ENCODE measurements at places on chromosomes 12 and 14.

GRCh38 chr14:94132285-94132887 lies 3.0 kb upstream of the IFI27L2 start:
- DNase-seq = peak; percentile 77

DNA sequence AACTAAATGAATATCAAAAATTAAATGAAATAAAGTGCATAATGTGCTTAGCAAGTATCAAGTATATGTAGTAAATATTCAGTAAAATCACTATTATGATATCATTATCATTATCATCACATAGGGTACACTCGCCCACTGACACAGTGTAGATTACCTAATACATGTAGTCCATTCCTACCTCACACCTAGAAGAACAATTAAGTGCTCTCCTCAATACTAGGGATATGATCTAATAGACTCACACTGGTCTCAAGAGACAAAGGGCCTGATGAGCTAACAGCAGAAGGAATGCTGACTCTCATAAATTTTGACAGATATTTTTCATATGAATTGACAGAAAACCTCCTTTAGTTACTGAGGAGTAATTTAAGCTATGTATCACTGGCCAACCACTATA lies 29.1 kb downstream of the FSCB start:
- no peak for DNase-seq

DNA sequence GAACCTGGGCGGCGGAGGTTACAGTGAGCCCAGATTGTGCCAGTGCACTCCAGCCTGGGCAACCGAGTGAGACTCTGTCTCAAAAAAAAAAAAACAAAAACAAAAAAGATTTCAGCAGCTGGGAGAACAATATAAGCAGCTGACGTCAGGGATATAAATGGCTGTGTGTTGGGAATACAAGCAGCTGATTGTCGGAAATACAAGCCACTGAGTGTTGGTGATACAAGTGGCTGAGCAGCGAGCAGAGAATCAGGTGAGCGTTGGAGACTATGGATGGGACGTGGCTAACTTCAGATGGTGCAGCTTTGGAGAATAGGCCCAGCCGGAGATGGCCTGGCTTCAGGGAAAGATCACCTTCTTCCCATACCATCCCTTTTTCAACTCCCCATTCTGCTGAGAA lies 32.0 kb downstream of the PSEN1 start:
- no peak for DNase-seq

DNA sequence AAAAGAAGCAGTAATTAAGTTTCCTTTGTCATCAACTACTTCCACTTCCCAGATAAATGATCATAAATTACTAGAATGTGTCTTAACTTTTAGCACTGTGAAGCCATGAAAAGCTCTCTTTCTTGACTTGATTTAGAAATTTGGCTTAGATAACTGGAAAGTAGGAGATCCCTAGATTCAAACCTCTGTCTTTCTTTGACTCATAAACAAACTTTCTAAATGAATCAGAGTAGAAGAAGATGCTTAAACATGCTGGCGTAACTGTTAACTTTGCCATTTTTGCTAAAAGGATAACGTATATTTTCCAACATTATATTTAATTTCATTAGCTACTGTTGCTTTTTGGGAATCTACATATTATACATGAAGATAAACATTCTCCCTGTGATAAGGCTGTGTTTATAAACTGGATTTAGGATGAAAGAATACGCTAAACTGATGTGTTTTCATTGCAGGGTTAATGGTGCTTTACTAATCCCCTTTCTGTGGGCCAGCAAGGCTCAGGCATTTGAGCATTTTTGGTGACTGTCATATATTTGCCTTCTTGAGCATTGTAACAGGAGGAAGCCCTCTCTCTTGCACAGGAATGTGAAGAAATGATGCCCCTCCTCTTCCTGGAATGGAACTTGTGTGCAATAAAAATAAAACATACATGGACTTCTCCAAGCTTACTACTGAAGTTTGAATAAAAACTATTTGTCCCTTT lies 301.4 kb downstream of the BMP4 start:
- no peak for DNase-seq

- DNase-seq = no peak
Measured at GRCh38 chr14:101103321-101103901, 199.9 kb upstream of the RTL1 start.

DNA sequence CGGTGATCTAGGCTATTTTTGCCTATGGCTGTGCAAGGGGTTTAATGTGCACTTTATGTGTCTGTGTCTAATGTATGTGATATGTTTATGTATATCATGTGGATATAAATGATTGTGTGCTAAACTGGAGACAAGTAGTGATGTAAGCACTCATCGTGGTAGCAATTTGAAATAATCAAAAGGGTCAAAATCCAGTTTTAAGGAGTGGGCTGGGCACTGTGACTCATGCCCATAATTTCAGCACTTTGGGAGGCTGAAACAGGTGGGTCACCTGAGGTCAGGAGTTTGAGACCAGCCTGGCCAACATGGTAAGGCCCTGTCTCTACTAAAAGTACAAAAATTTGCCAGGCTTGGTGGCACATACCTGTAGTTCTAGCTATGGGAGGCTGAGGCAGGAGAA lies 2.8 kb downstream of the EDDM3A start:
- DNase-seq = no peak

DNA sequence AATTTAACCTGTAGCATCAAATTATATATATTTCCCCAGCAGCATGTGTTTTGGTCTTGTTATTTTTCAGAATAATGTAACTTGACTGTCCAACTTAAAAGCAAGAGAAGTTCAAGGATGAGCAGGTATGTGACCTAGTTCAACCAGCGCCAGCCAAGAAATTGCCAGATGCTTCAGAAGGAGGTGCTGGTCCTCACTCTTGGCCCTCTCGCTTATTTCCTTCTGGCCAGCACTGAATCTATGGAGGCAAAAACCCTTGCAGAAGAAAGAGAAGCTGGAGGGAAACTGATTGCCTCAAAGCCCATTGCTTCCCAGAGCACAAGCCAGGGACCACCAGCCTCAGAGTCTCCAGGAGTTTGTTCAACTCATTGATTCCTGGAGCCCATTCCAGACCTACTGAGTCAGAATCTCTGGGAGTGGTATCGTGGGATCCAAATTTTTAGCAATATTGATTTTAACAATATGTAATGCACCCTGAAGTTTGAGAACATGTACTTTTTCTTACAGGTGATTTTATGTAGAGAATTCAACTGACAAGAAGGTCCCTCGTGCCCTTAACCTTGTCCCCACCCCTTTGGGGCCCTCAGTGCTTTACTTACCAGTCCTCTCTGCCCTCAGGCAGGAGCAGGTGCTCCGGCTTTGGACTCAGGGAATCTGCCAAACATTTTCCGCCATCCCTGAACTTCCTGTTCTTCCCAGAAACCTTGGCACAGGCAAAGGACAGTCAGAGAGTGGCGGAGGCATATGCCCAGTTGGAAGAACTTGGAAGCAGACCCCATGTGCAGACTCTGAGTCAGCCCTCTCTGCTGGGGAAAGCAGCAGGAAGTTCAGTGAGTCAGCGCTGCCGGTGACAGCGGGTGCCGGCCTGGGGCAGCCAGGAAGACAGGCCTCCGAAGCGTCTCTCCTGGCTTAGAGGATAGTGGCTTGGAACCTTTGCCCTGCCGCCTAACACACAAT lies 10.4 kb downstream of the BEST3 start:
- no peak for DNase-seq

DNA sequence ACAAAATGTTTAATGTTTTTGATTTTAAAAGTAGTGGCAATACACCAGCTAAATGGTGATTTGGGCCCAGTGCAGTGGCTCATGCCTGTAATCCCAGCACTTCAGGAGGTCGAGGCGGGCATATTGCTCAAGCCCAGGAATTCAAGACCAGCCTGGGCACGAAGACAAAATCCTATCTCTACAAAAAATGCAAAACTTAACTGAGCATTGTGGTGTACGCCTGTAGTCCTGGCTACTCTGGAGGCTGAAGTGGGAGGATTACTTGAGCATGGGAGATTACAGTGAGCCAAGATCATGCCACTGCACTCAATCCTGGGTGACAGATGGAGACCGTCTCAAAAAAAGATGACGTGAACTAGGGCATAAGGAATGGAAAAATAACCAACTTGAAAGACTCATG lies 4.7 kb downstream of the RPL36AL start:
- DNase-seq = no peak

DNA sequence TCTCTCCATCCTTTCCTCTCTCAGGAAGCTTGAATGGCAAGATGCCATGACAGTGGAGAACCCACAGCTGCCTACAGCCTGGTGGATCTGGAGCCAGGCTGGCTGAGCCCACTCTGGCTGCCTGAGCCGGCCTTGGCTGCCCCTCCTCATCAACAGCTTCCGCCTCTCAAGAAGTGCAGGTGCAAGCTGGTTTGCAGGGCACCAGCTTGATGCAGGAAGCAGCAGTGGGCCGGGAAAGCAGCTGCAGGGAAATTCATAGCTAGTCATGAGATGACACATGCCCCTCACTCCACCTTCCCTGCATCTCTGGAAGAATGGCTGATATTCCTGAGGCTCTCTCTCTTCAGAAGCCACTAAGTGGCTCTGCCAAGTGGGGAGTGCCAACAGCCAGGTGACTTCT lies 289.1 kb downstream of the RPS29 start:
- DNase-seq = peak; percentile 80

- no peak for DNase-seq
Measured at GRCh38 chr12:89231686-89232085, 120.6 kb downstream of the DUSP6 start.

GRCh38 chr12:2309647-2310046 lies 256.9 kb downstream of the CACNA1C start:
- no peak for DNase-seq

DNA sequence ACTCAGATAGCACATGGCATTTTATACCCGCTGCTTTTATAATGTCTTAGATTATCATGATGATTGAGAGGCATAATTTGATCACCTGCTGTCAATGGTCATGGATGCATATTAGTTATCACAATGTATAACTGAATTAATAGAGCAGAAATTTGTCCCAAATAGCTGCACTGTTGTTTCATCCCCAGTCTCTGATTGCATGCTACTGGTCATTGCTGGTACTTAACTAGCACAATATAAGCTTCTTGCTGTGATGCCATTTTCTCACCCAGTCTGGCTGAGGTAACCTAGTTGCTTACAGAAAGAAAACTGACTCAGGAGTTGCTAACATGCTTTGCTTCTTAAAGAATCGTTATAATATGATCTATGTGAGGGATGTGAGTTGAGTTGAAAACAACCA lies 76.8 kb upstream of the PLEKHA5 start:
- no peak for DNase-seq

- no peak for DNase-seq
Measured at GRCh38 chr12:109541413-109541726, 31.9 kb downstream of the MMAB start.

GRCh38 chr14:85508863-85509262 lies 21.1 kb upstream of the FLRT2 start:
- no peak for DNase-seq

- no peak for DNase-seq
Measured at GRCh38 chr14:22689199-22689598, 45.0 kb upstream of the OR6J1 start.

DNA sequence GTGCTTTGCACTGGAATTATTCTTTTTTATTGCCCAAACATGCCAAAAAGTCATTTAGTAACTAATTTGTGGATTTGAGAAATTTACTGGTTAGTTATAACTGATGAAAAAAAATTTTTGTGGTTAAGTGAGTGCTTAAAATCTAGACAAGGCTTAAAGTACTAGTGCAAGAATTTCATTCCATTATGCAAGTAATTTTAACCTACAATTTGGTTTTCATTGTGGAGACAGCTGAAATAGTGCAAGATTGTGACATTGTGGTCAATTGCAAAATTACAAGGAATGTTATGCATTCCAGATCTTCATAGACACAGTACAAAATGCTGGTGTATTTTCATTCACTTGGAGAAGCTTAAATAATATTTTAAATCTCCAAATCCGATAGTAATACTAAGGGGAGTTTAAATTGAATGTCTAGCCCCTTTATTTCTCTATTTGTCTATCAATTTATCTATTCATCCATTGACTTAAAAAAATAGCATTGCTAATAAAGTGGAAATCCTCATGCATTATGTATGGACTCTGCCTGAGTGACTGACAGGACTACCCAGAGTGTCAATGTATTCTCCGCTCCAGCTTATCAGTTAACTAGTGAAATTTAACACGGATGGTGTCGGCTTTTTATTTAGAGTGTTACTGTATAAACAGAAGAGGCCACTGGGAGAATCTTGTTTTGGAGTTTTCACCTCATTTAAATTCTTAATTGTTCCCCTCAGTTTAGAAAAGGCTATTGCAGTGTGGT lies 125.9 kb downstream of the ALX1 start:
- DNase-seq = no peak

- no peak for DNase-seq
Measured at GRCh38 chr12:66210840-66211239, 21.8 kb downstream of the IRAK3 start.

DNA sequence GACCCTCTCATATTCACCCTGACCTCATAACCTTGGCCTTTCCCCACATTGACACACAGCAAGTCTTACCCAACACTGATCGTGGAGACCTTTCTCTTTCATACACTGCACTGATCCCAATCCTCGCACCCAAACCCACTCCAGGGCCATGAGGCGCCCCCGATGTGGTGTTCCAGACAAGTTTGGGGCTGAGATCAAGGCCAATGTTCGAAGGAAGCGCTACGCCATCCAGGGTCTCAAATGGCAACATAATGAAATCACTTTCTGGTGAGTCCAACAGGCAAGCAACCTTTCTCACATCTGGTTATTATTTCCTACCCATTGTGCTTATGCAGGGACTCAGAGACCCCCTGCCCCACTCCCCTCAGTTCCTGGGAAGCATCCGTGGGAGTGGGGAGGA lies 5.4 kb downstream of the MMP14 start:
- no peak for DNase-seq

DNA sequence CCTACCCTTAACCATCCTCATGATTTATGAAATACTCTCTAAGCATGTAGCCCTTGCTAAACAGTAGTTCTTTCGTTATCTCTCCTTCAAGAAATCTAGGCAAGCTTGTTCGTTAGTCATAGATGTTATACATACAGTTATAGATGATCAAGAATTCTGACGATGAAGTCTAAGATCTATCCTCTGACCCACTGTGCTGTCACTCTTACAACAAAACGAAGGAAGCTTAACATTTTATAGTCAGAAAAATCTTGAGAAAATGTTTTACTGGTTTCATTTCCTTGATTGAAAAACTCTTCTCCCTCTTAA lies 68.9 kb downstream of the SPPL3 start:
- no peak for DNase-seq

DNA sequence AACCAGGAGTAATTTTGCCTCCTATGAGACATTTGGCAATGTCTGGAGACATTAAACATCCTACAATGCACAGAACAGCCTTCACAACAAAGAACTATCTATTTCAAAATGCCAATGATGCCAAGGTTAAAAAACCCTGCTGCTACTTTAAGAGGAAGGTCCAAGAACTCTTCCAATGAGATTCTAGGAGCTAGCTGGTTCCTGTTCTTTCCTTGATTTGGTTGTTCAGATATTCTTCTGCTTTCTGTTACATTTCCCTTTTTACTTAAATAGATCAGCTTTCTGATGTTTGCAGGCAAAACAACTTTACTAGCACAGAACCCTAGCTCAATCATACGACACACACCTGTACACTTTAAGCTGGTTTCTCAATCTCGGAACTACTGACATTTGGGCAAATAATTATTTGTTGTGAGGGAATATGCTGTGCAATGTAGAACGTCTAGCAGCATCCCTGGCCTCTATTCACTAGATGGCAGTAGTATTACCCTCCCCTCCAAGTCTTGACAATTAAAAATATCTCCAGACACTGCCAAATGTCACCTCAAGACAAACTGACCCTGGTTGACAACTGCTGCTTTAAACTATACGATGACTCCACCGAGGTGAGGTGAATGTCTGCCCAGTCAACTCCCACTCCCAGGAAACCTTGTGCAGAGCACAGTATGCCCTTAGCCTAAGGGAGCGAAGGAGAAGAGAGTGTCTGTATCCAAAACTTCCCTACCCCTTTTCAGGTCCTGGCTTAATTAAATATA lies 4.4 kb downstream of the BLTP3B start:
- DNase-seq = no peak

Data from SHP77 treated with DMSO at 0.1 percent for 48 hours (cell line).